ENCODE measurements at places on chromosomes 7 and 10.

- no peak for DNase-seq
These were observed 19.9 kb downstream of the SPAG6 start for GRCh38 chr10:22365233-22365632.

- DNase-seq, result no peak
These were observed 142.5 kb downstream of the RNF216 start for GRCh38 chr7:5638994-5639393.

- DNase-seq, result no peak
These were observed 13.1 kb downstream of the CCSER2 start for GRCh38 chr10:84341538-84341856.

DNA sequence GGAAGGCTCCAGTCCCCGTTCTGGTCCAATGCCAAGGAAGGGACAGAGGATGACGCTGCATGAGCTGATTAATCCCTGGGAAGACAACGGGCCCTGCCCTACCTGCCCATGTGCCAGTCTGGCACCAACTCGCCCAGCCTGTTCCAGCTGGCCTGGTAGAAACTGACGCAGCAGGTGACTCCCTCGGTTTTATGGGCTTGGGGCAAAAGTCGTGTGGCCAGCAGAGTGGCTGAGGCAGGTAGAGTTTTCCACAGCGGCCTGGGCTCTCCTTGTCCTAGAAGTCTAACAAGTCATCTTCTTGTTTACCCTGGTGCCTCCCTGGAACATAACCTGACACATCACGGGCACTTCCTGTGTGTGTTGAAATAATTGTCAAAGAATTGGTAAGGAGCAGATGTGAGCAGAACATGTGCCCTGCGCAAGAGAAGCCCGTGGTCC, 20.4 kb upstream of the LMTK2 start:
- DNase-seq, result no peak

DNA sequence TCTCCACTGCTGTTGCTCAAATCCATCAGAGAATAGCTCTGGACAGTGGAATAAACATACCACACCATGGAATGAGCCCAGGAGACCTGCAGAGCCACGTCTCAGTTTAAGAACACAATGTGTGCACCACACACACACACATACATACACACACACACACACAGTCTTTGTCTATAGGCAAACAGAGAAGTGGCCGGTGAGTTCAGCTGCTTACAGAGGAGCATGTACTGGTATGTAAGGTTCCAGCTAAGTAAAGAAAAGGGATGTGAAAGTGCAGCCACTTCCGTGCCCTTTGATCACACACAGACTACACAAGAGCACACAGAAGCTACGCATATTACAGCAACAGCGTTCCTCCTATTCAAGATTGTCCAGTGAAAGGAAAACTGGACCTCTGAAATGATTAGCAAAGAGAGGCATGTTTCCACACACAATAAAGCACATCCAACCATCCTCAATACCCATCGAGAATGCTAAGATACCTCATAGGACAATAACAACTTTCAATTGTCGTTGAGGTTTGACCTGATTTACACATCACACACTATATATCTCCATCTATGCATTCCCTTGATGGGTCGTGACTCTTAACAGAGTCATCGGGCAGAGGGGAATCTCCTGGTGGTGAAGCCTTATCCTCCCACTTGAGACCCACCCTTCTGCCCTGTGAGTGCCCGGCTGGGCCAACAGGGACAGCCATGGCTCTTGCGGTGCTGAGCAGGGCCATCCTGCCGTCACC, 23.6 kb downstream of the SLC35B4 start:
- DNase-seq, result no peak

GRCh38 chr10:74728225-74728624, 98.2 kb upstream of the KAT6B start:
- DNase-seq, result no peak

DNA sequence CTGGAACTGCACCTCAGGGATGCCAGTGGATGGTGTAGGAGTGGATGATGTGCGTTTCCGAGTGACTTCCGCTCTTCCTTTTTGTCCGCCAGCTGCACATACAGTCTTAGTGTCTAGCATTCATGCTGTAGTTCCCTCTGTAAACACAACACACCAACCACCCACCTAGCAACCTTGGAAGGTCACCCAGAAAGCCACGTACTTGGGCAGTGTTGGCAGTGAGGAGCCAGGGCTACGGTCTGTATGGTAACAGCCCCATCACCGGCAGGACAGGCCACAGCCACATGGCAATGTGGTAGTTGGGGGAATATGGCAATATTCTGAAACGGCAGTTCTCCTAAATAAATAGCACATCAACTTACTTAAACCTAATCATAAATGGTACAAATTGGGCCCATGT, 613.5 kb upstream of the MGMT start:
- DNase-seq, result no peak

DNA sequence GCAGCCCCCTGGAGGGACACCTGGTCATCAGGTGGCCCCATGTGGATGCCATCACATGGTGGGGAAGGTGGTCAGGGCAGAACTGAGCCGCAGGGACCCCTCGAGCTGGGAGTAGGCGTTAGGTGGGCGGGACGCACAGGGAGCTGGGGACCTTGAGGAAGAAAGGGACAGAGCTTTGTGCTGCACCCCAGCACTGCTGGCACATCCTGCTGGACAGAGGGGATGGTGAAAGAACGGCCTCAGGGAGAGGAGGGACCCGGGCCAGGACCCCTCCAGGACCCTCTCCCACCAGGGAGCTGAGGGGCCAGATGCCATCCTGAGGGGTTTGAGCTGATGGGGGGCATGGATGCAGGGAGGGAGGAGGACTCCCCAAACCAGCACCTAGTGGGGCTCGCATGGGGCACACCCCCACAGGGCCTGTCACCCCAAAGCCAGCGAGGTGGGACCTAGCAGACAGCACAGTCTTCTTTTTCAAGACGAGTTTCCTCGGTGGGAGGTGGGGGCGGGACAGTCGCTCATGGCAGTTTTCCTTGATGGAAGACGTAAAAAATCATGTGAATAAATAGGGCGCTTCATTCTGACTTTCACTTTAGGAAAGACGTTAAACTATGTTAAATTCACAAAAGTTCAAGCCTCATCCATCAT, 43.3 kb downstream of the STK32C start:
- DNase-seq, result no peak

DNA sequence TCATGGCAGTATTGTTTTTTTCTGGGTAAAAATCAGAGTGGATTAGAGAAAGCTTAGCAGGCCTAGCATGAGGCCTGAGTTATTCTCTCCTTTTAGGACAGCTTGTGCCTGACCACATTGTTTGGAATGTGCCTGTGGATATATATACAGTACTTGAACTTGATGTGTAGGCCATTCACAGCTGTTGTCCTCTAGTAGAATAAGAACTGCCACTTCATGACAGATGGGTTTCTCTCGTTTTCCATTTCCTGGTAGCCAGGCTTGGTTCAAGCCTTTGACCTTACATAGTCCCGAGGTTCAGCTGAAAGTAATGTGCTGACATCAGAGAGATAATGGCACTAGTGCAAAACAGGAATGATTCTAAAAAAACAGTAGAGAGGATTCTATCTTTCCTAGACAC, 473.9 kb downstream of the AUTS2 start:
- DNase-seq, result no peak

- DNase-seq, result no peak
These were observed 315.3 kb downstream of the LHFPL3 start for GRCh38 chr7:104643587-104644217.

GRCh38 chr10:22537810-22538209, 176.6 kb downstream of the PIP4K2A start:
- DNase-seq, result peak; percentile 21

DNA sequence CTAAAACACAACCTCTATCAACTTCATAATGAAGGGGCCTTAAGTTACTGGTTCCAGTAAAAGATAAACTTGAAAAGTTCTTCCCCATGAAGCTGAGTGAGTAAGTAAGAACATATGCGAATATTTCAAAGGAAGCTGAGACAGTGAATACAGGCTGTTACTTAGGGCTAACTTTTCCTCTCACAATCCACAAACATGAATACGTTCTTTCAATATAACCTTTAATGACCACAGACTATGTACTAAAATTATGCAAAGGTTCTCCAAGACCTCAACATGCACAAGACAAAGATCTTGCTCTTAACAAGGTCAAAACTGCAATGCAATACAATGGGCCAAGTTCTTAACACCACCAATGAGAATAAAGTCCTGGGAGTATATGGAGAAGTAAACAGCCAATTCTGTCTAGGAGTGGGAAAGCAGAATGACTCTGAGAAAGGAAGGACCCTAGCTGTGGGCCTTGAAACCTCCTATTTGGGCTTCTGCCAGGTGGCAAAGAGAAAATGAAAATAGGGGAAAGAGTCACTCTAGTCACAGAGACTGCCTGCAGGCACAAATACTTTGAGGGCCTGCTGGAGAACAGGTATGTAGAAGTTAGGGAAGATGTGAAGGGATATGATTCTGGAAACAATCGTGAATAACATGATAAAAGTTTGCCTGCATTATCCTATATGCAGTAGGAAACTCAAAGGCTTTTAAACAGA, 43.7 kb downstream of the OSBPL3 start:
- DNase-seq, result no peak

DNA sequence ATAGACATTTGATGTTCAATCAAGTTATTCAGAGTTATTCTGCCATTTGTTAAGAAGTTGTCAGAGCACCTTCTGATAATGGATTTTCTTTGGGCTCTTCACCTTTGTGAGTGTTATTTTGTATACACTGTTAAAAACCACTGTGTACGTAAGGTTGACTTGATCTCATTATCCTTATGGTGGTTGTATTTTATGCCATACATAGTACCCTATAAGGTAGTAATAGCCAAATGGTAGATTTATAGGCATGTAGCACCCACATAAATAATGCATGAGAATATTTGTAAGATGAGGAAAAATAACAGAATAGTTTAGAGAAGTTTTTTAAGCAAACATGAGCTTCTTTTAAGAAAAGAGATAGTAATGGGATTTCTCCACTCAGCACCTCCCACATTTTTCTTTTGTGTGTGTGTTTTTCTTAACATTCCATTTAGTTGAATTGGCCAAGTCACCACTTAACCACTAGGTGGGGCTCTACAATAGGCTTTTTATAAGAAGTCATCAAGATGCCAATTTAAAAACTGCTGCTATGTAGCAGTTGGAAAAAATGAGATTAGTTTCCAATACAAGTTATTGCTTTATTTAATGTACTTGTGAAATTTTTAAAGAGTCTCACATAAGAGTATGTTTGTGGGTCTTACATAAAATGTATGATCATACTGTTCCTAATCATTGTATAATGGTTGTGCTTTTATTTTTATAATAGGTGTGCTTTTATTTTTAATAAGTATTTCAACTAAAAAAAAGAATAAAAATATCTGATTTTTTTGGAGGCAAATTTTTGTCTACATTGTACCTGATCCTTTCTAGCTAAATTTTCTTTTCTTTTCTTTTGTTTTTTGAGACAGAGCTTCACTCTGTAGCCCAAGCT, 41.1 kb upstream of the STMP1 start:
- no peak for DNase-seq

GRCh38 chr10:31804352-31804810, 124.2 kb downstream of the ARHGAP12 start:
- no peak for DNase-seq

DNA sequence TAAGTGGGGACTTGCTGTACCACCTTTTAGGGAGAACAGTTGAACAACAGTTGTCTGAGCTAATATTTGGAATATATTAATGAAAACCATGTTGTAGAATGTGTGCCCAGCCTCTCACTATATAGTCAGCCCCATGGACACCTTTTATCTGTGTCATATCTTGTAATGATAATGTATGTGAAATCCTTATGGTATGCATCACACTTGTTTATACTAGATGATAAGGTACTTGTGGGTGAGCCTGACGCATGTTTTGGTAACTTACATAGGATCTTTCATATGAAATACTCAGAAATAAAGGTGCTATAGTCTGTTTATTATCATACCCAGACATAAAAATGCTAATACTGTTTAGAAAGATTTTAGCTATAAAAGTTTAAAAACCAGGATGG, 32.8 kb downstream of the CAMK1D start:
- no peak for DNase-seq

DNA sequence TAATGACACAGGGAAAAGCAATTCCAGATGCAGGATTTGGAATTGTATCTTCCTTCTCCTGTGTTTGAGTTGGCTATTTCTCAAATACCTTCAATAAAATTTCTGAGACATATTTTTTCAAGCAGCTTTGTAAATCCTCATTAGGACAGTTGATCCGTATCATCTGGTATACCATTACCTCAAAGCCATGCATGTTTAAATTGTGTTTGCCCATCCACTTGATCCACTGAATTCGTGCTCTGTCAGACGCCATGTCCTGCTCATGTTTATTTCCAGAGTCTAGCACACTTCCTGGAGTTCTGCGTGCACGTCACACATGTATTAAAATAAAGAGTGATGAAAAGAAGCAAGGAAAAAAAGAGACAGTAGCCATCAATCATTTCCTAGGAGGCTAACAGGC, 141.8 kb upstream of the CDC14C start:
- no peak for DNase-seq

DNA sequence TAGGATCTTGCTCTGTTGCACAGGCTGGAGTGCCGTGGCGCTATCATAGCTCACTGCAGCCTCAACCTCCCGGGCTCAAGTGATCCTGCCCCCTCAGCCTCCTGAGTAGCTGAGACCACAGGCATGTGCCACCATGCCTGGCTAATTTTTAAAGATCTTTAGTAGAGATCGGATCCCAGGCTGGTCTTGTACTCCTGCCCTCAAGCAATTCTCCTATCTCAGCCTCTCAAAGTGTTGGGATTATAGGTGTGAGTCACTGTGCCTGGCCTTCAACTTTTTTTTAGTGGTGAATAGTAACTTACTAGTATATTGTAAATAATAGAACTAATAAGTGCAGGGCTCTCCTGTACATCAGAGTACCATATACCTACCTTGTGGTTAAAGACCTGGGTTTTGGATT, 52.1 kb upstream of the LMTK2 start:
- DNase-seq, result no peak

- no peak for DNase-seq
These were observed 17.7 kb downstream of the CACNB2 start for GRCh38 chr10:18157881-18158280.

- no peak for DNase-seq
These were observed 91.4 kb upstream of the CAV2 start for GRCh38 chr7:116408166-116408565.

DNA sequence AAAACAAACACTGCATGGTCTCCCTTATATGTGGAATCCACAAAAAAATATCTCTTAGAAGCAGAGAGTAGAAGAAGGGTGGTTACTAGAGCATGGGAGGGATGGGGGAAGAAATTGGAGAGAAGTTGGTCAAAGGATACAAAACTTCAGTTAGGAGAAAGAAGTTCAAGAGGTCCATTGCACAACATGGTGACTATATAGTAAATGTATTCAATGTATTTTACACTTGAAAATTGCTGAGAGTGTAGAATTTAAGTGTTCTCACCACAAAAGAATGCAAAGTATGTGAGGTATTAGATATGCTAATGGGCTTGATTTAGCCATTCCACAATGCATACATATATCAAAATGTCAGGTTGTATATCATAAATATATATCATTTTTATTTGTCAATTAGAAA, 232.0 kb upstream of the CELF2 start:
- no peak for DNase-seq

DNA sequence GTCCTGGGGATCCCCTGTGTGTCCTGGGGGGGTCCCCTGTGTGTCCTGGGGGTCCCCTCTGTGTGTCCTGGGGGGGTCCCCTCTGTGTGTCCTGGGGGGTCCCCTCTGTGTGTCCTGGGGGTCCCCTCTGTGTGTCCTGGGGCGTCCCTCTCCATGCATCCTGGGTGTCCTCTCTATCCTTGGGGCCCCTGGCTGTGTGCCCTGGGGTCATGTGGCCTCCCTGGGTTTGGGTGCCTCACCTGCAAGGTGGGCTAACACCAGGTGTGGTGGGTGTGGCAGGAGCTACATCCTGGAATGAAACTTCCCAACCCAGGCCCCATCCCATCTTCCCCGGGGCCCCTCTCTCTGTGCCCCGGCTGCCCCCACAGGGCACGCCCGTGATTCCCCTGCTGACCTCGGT, 4.9 kb downstream of the CYP2W1 start:
- DNase-seq, result no peak

- no peak for DNase-seq
These were observed 18.8 kb downstream of the IFIT3 start for GRCh38 chr10:89346405-89347254.

Measured in anterior cingulate cortex (tissue), 58 donors.